ENCODE measurements at places on chromosomes 4 and X. TPM values are rescaled to one million over a fixed set of nuclear protein-coding genes. Genes with fewer than 3 reads are reported as not detected.

DNA sequence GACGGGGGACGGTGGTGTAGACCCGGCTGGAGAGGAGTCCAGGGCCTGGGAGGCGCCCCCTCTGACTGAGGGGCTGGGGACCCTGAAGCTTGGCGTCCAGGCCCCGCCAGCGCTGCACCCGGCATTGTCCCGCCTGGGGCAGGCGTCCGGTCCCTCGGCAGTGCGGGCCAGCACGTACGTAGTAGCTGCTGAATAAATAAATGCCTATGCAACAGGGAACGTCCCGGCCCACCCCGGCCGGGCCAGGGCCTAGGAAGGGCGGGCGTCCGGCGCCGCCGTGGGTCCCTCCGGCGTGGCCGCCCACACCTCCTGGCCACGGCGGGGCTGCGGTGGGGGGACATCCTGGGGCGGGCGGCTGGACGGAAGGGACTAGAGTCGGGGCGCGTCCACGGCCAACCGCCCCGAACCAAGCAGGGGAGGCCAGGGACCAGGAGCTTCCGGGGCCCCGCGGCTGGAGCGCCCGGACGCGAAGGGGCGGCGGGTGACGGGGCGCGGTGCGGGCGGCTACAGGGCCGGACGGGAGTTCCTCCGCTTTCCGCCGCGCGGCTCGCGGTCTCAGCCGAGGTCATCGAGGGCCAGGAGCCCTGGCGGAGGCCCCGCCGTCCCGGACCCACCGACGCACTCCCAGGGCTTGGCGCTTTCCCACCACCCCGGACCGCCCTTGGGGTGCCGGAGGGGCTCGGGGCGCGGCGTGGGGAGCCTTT, 886 bp upstream of the WWC2 start:
- no peak for DNase-seq

DNA sequence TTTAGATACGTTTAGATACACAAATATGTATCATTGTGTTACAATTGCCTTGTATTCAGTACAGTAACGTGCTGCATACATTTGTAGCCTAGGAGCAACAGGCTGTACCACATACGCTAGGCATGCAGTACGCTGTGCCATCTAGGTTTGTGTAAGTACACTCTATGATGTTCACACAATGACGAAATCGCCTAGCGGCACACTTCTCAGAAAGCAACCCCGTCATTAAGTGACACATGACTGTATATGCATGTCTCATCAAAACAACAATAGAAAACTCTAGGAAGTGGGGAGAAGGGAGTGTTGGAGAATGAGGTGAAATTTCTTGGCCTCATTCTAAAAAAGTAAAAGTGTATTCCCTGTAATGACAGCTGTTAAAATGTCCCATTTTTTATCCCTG, 32.7 kb downstream of the CCDC149 start:
- no peak for DNase-seq

- no peak for DNase-seq
These were observed 212.2 kb upstream of the GPRIN3 start for GRCh38 chr4:89519771-89520320.

The TTC29 gene
- total RNA-seq: 0.49 TPM

The PDGFRA gene
- 138 TPM for total RNA-seq

The TMEM47 gene
- 22.5 TPM for total RNA-seq

The RELL1 gene
- total RNA-seq: 48.1 TPM
